Right atrium auricular region (tissue), 2 donors: ENCODE measurements at places on chromosomes 12 and 14. TPM values are rescaled to one million over a fixed set of nuclear protein-coding genes. Genes with fewer than 3 reads are reported as not detected.

Gene PRH2
- not detected for total RNA-seq

Gene CCDC198
- total RNA-seq = not detected

Gene ACTN1
- total RNA-seq = 316 TPM

Gene ADSS1
- 113 TPM for total RNA-seq

Gene SOAT2
- total RNA-seq = not detected

Gene INHBC
- not detected for total RNA-seq

Gene SIVA1
- total RNA-seq = 238 TPM

Gene KLRC4
- total RNA-seq = not detected

Gene BMP4
- total RNA-seq = 17.9 TPM

Gene P2RX2
- total RNA-seq = not detected
